ENCODE measurements at places on chromosomes 1 and 21.

GRCh38 chr21:36209626-36210171 is 53.1 kb downstream of the DOP1B start:
- peak; percentile 43 for DNase-seq

- DNase-seq, result no peak
These were observed 2.9 kb upstream of the SLC2A7 start for GRCh38 chr1:9028921-9029705.

DNA sequence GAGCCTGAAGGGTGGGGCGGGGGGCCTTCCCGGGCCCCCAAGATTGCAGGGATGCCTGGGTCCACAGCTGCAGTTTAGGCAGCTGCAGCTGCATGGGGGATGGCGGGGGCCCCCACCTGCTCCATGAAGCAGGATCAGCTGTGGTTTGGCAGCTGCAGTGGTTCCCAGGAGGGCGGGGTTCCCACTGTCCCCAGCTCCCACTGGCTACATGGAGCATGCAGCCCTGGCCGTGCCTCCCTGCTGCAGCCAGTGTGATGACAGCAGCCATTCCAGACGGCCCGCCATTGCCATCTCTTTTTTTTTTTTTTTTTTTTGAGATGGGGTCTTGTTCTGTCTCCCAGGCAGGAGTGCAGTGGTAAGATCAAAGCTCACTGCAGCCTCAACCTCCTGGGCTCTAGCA is 992 bp upstream of the C1QA start:
- DNase-seq, result no peak

GRCh38 chr1:230145953-230146476 is 79.0 kb downstream of the GALNT2 start:
- DNase-seq, result no peak

GRCh38 chr1:33819913-33820311 is 44.0 kb upstream of the HMGB4 start:
- DNase-seq, result no peak

- DNase-seq, result peak; percentile 71
These were observed 60.3 kb upstream of the C1orf87 start for GRCh38 chr1:60133848-60134247.

- no peak for DNase-seq
These were observed 57.1 kb downstream of the ZC3H11B start for GRCh38 chr1:219555806-219556205.

DNA sequence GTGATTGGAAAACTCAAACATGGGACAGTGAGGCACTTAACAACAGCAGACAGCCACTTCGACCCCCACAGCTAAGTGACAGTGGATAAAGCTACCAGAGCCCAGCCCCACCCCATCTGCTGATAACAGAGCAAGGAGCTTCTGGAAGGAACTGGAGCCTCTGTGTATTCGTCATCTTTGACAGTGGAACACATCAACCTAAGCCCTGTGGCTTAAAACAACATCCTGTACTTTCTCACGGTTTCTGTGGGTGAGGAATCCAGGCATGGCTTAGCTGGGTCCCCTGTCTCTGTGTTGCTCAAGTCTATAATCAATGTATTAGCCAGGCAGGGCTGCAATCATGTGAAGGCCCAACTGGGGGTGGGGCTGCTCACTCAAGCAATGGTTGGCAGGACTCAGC is 18.4 kb upstream of the SIPA1L2 start:
- no peak for DNase-seq

GRCh38 chr1:172969611-172970010 is 81.1 kb downstream of the TNFSF18 start:
- DNase-seq, result no peak

DNA sequence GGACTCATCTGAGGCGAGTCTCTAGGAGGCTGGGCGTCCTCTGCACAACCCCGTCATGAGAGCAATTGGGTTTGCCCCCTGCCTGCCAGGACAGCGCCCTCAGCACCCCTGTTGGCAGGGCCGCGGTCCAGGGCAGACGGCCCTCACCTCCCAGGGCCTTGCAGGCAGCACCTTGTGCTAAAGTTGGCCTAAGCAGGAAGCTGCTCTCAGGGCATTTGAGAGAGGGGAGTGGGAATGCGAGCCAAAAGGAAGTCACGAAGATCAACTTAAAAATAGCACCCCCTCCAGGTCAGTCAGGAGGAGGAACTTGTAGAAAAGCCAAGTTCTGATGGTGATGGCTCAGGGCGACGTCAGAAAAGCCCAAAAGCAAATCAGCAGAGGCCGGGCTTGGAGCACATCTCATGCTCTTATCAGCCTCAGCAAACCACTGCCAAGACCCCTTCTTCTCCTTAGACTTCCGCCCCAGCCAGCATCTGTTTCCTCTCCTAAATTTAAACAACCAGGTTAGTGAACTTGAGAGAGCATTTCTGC is 12.6 kb upstream of the ADORA3 start:
- no peak for DNase-seq

- DNase-seq, result no peak
These were observed 42.8 kb upstream of the MARK1 start for GRCh38 chr1:220485131-220485530.

GRCh38 chr1:63322114-63322943 is at the start of gene FOXD3:
FOXD3 (plus strand) TSS chr1:63322567; CDS start chr1:63323059, 492 bp downstream.
- peak; percentile 10 for DNase-seq

GRCh38 chr1:193438312-193438711 is 251.9 kb upstream of the B3GALT2 start:
- no peak for DNase-seq

GRCh38 chr21:37045556-37045955 is 27.3 kb downstream of the PIGP start:
- no peak for DNase-seq

- DNase-seq, result no peak
These were observed 30.6 kb downstream of the KIF14 start for GRCh38 chr1:200590001-200590400.

DNA sequence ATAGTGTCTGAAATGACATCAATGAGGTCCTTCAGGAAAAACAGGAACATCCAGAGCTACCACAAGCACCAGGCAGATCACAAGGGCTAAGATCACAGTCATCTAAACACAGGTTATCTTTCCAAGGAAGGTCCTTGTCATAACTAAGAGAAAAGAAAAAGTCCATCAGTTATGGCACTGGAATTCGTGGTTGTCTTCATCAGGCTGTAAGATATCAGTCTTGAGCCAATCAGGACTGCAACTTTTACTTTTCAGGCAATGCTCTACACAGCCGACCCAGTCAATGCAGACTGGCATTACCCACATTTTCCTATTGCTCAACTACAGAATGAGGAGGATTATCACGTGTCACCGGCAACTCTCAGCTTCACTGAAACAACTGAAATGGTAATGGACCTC is 26.4 kb downstream of the SORT1 start:
- peak; percentile 89 for DNase-seq

- DNase-seq, result no peak
These were observed 33.5 kb upstream of the ITPKB start for GRCh38 chr1:226772446-226773139.

DNA sequence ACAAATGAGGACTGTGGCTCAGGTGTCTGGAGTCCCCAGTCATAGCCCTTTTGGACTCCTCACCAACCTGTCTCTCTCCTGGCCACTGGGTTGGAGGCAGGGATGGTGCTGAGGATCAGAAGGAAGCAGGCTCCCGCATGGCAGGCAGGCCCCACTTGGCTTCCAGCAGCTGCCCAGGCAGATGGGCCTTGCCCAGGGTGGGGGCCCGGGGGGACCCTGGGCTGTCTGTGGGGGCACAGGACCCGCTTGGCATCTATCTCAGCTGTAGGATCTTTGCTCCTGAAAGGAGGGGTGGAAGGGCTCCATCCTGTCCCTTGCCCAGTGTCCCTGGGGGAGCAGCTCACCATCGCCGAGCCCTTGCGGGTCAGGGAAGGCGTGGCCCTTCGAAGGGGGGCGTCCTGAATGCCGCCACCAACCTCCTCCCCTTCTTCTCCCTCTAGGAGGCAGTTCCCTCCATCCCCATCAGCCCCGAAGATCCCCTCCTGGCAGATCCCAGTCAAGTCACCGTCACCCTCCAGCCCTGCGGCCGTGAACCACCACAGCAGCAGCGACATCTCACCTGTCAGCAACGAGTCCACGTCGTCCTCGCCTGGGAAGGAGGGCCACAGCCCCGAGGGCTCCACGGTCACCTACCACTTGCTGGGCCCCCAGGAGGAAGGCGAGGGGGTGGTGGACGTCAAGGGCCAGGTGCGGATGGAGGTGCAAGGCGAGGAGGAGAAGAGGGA is 154.5 kb downstream of the PEX14 start:
- no peak for DNase-seq

DNA sequence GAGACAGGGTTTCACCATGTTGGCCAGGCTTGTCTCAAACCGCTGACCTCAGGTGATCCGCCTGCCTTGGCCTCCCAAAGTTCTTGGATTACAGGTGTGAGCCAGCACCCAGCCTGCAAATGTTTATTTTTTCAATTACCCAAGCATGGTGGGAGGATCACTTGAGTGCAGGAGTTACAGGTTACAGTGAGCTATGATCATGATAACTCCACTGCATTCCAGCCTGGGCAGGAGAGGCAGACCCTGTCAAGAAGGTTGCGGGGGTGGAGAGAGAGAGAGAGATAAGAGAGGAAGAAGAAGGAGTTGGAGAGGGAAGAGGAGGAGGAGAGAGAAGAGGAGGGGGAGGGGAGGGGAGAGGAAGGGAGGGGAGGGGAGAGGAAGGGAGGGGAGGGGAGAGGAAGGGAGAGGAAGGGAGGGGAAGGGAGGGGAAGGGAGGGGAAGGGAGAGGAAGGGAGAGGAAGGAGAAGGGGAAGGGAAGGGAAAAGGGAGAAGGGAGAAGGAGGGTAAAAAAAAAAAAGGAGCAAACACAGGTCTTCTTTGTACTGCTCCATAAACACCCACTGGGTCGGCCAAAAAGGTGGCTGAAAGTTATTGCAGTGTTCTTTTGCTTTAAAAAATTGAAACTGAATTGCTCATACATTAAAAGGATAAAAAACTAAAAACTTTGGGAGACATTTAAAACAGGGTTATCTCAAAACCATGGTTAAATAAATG is 5.8 kb upstream of the SLC9C2 start:
- no peak for DNase-seq

DNA sequence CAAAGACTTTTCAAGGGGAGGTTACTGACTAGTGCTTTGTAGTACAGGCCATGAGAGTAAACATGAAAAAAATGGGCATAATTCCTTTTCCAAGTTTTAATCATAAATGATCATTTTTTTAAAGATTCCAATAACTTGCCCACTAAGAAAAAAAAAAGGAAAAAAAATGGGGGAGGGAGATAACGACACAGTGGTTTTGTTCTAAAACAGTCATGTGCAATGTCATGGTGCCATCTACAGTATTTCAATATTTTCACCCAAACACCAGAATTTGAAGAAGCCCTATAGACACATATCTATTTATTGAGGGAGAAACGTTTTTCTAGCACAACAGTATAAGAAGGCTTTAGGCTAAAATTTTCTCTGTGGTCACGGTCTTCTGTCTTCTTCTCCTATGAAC is 250.2 kb downstream of the LTN1 start:
- peak; percentile 64 for DNase-seq

GRCh38 chr1:221449801-221450470 is 292.0 kb downstream of the DUSP10 start:
- DNase-seq, result no peak

DNA sequence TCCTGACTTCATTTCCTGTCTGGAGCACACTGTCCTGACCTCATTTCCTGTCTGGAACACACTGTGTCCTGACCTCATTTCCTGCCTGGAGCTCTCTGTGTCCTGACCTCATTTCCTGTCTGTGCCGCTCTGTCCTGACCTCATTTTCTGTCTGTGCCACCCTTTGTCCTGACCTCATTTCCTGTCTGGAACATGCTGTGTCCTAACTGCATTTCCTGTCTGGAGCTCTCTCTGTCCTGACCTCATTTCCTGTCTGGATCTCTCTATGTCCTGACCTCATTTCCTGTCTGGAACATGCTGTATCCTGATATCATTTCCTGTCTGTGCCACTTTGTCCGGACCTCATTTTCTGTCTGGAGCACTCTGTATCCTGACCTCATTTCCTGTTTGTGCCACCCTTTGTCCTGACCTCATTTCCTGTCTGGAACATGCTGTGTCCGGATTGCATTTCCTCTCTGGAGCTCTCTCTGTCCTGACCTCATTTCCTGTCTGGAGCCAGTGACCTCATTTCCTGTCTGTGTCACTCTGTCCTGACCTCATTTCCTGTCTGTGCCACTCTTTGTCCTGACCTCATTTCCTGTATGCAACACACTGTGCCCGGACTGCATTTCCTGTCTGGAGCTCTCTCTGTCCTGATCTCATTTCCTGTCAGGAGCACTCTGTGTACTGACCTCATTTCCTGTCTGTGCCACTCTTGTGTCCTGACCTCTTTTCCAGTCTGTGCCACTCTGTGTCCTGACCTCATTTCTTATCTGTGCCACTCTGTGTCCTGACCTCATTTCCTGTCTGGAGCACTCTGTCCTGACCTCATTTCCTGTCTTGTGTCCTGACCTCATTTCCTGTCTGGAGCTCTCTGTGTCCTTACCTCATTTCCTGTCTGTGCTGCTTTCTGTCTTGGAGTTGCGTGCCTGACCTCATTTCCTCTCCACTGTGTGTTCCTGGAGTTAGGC is 27.6 kb downstream of the SKI start:
- DNase-seq, result peak; percentile 25

GRCh38 chr1:168428063-168428731 is 115.6 kb downstream of the XCL2 start:
- DNase-seq, result peak; percentile 38

DNA sequence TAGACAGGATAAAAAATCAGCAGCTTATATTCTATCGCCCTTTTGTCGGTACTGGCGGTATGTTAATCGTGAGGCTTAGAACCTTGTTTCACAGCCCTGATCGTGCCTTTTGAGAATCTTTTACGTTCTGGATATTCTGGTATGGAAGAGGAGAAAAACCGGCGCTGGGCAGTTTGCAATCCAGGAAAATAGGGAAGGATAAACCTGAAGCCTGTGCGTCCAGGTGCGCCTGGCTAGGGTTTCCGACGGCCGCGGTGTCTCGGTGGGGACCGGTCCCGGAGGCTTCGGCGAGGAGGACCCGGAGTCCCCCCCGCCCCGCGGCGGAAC is 258 bp upstream of the SYPL2 start:
- DNase-seq, result no peak

DNA sequence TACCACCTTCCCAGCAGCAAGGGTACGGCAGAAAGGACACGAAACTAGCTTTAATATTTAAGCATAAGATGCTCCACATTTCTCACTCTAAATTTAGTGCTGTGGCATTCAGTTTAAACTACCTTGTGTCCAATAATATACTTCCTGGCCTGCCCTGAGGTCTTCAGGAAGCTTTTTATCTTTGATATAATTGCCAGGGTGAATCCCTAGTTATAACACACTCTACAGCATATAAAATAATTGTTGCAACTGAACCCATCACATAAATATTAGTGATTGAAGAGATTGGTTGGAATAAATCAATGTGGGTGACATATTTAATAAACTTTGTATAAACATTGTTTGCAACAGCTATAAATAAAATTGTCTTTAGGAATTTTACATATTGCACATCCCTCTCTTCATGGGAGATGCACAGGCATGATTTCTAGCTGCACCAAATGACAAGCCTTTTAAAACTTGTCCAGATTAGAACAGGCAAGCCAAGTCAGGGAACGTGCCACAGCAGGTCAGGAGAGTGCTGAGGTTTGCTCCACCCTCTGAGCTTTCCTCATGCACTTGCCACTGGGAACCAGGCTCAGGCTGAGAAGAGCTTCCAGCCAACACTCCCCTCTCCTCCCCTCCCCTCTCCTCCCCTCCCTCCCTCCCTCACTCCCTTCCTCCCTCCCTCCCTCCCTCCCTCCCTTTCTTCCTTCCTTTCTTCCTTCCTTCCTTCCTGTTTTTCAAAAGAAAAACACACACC is 623.2 kb upstream of the PKN2 start:
- DNase-seq, result no peak

GRCh38 chr1:196438329-196438728 is 169.9 kb downstream of the KCNT2 start:
- peak; percentile 17 for DNase-seq
